SHP77 (cell line): ENCODE measurements at places on chromosomes 1 and 21.

- no peak for DNase-seq
These were observed 103.8 kb downstream of the TRABD2B start for GRCh38 chr1:47893412-47893811.

DNA sequence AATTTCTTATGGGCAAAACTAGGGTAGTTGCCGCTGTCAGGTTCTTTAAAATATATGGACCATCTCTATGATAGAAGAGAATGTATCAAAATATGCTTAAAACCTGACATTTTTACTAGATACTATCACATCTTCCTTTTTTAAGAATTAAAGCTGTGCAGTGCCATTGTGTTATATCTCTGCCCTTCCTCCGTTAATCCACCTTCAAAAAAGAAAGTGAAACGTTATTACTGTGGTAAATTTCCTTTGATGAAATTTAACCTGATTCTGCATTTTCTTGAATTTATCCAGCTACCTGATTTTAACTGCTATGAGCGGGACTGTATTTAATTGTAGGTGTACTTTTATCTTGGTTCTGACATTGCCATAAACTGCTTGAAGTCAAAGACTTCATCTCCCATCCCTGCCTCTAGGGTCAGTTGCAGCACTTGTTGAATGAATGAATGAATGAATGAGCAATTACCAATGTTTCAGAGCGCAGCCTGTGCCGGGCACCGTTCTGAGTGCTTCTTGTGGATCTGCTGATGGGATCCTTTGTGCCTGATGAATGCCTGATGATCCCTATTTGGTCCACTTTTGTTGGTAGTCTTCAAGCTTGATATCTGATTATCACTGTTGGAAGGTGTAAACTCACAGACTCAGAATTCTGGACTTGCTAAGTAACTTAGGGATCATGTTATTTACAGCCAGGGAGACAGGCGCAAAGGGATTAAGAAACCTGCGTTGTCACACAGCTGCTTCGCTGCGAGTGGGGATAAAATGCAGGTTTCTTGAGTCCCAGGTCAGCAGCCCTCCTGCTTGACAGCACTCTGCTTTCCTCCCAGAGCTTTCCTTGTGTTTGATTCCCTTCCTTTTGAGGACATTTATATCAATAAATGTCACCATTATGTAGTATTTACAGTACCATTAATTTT lies 30.1 kb downstream of the SMYD2 start:
- DNase-seq: no peak

DNA sequence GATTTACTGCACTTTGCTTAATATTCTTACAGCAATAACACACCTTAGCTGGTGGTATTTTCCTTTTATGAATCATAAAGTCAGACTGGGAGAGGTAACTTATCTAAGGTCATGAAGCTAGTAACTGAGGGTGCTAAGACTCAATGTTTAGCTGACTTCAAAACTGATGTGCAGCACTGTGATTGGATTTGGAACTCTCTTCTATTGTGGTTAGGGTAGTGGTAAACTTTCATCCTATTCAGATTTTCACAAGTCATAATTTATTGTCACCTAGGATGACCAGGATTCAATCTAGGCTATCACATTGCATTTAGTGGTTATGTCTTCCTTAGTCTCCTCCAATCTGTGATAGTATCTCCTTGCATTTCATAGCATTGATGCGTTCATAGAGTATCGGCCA lies 18.9 kb downstream of the EPB41 start:
- no peak for DNase-seq

GRCh38 chr1:35475856-35476674 lies 81.1 kb downstream of the KIAA0319L start:
- DNase-seq: no peak

GRCh38 chr1:115556236-115556635 lies 85.5 kb upstream of the VANGL1 start:
- no peak for DNase-seq

DNA sequence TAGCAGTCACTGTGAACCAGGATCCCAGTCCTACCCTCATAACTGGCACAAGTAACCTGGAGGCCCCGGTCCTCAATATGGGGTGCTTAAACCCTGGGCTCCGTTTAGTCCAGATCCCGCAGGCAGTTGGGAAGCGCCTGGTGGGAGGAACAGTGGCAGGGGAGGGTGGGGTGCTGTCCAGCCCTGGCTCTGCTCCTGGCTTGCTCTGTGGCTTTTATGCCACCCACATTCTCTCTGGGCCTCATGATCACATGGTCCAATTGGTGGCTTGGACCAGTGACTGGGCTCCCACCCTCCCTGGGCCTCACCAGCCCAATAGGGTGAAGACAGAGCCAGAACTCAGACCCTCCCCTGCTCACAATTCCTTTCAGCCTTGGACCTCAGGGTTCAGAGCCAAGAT lies 2.9 kb downstream of the CD164L2 start:
- DNase-seq: no peak

GRCh38 chr1:910311-910880 lies 13.3 kb upstream of the SAMD11 start:
- DNase-seq: no peak

GRCh38 chr1:11485191-11485590 lies 6.2 kb downstream of the DISP3 start:
- no peak for DNase-seq

DNA sequence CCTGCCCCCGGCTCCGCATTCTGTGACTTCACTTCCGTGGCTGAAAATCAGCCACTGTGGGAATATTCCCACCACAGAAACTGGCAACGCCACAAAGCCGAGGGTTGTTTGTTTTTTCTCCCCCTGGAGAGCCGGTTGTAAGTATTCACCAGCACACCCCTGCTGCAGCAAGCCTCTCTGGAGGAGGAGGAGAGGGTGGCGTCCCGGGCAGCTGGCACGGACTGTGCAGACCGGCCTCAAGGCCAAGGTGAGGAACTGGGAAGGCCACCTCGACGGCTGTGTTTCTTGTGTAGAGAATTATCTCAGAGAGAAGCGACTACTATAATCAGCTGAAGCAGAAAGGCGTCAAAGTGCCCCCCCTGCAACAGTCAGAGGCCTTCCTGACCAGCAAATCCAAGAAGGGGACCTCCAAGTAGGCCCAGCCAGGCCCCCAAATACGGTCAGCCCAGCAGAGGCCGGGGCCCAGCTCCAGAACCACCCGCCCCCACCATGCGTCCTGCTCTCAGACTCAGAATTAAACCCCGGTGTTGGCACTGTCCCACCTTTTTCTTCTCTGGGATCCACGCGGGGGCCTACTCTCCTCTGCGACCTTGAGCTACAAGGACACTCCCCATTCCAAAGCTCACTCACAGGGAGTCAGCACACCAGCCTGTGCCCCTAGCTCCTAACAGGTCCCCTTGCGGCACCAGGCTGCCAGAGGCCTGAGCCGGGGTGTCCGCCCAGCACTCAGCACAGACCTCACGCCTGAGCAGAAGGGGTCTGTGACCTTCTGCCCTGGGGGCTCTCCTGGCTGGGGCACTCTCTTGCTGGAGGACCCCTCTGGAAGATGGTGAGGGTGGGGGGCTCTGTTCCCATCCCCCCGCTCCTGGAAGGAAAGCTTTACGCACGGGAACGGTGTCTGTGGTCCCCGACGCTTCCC lies 1.2 kb upstream of the SMIM1 start:
- no peak for DNase-seq

GRCh38 chr1:234943836-234944402 lies 184.7 kb downstream of the TOMM20 start:
- peak; percentile 54 for DNase-seq

GRCh38 chr1:192808163-192808517 lies 699 bp upstream of the RGS2 start:
- DNase-seq: peak; percentile 18

DNA sequence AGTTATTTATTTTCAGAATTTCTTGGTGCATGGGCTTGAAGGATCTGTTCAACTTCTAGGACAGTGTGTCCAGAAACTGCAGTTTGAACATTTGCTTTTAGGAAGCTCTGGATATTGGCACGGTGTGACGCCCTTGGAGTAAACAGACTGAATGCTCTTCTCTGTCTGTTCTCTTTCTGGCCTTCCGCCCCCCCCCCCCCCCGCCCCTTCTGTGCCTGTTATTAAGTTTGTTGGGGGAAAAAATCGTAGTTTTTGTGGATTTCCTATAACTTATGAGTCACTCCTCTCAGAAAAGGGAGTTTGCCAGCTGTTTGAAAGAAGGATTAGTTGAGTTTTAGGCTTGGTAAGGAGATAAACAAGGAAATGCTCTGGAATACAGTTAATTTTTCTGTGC lies 1.2 kb downstream of the KCTD3 start:
- no peak for DNase-seq

GRCh38 chr1:2451741-2452140 lies 24.3 kb upstream of the PLCH2 start:
- no peak for DNase-seq

- no peak for DNase-seq
These were observed 220.0 kb downstream of the LBR start for GRCh38 chr1:225207791-225208190.

- DNase-seq: no peak
These were observed 43.3 kb upstream of the PCBP3 start for GRCh38 chr21:45600248-45600647.

- DNase-seq: no peak
These were observed 5.9 kb downstream of the IGSF3 start for GRCh38 chr1:116661633-116662032.

GRCh38 chr21:42027085-42027821 lies 17.1 kb upstream of the ZBTB21 start:
- DNase-seq: no peak

DNA sequence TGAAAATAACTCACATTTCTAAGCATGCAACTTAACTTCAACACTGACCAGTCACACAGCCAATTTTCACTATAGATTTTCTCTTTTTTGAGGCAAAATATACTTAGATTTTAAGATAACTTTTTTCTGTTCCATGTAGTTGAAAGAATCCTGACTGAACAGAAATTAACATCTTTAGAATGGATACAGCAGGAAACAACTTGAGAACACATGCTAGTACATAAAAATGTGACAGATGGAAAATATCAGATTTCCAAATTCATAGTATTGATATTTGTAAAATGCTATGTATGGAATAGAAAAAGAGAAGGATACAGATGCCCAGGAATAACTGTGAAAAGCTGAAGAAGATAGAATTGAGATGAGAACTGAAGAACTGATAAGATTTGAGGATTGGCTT lies 1270.6 kb downstream of the KCNT2 start:
- no peak for DNase-seq

- peak; percentile 44 for DNase-seq
These were observed 54.7 kb upstream of the ABCG1 start for GRCh38 chr21:42164064-42164789.
